Uterus (tissue), 4 donors: ENCODE measurements at places on chromosomes 13 and 19. TPM values are rescaled to one million over a fixed set of nuclear protein-coding genes. Genes with fewer than 3 reads are reported as not detected.

- H3K27ac ChIP-seq, result no peak overlapping the region
- H3K27me3 ChIP-seq, result no peaks in the 10 kb centered on the region
- no peak overlapping the region for H3K4me3 ChIP-seq
- no peaks in the 10 kb centered on the region for H3K36me3 ChIP-seq
- no peaks in the 10 kb centered on the region for H3K4me1 ChIP-seq
These were observed 176.4 kb downstream of the FLT1 start for GRCh38 chr13:28318496-28318895.

GRCh38 chr13:43014162-43014561 is 9.2 kb upstream of the DNAJC15 start:
- H3K27ac ChIP-seq, result no peak overlapping the region
- DNase-seq, result no peak
- no peak overlapping the region for H3K4me3 ChIP-seq
- H3K4me1 ChIP-seq, result no peaks in the 10 kb centered on the region
- no peaks in the 10 kb centered on the region for H3K36me3 ChIP-seq

DNA sequence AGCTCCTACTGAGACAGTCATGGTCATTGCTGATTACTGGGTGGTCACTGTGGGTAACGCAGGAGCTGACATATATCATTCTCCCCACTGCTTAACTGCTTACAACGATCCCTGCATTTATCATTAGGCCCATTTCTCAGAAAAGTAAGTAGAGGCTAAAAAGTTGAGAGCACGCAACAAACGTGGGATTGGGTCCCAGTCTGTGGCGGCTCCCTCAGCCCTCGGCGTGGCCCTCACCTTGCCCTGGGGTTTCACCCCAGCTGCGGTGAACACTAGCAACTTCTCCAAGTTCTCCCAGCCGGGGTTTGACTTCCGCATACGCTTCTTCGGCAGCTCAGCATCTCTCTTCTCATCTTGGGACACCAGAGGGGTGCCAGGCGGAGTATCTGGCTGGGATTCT is 2.5 kb downstream of the PNKP start:
- no peak overlapping the region for H3K27ac ChIP-seq
- H3K4me1 ChIP-seq, result no peaks in the 10 kb centered on the region
- DNase-seq, result no peak
- H3K27me3 ChIP-seq, result no peaks in the 10 kb centered on the region
- no peaks in the 10 kb centered on the region for H3K36me3 ChIP-seq

GRCh38 chr19:10167459-10167858 is 27.3 kb downstream of the DNMT1 start:
- no peaks in the 10 kb centered on the region for H3K4me1 ChIP-seq
- H3K27ac ChIP-seq, result no peak overlapping the region
- no peaks in the 10 kb centered on the region for H3K27me3 ChIP-seq
- no peak overlapping the region for H3K4me3 ChIP-seq
- H3K36me3 ChIP-seq, result no peaks in the 10 kb centered on the region

The SIGLEC9 gene
- 2.2 TPM for total RNA-seq

- H3K36me3 ChIP-seq, result no peaks in the 10 kb centered on the region
- H3K27ac ChIP-seq, result no peak overlapping the region
- H3K4me3 ChIP-seq, result no peak overlapping the region
- no peak for DNase-seq
- H3K27me3 ChIP-seq, result no peaks in the 10 kb centered on the region
These were observed 34.2 kb downstream of the GPR42 start for GRCh38 chr19:35404879-35405622.

- H3K36me3 ChIP-seq, result no peaks in the 10 kb centered on the region
- DNase-seq, result no peak
- H3K4me3 ChIP-seq, result no peak overlapping the region
- no peak overlapping the region for H3K27ac ChIP-seq
- H3K4me1 ChIP-seq, result no peaks in the 10 kb centered on the region
- no peaks in the 10 kb centered on the region for H3K27me3 ChIP-seq
These were observed 23.5 kb upstream of the DCLK1 start for GRCh38 chr13:36154567-36155291.

DNA sequence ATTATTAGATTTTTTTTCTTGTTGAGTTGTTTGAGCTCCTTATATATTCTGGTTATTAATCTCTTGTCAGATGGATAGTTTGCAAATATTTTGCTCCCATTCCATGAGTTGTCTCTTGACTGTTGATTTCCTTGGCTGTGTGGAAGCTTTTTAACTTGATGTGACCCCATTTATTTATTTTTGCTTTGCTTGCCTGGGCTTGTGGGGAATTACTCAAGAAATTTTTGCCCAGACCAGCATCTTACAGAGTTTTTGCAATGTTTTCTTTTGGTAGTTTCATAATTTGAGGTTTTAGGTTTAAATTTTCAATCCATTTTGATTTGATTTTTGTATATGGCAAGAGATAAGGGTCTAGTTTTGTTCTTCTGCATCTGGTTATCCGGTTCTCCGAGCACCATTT is 124.7 kb downstream of the PCCA start:
- no peak overlapping the region for H3K27ac ChIP-seq
- no peaks in the 10 kb centered on the region for H3K27me3 ChIP-seq
- no peak for DNase-seq
- no peaks in the 10 kb centered on the region for H3K36me3 ChIP-seq

- H3K27me3 ChIP-seq, result no peaks in the 10 kb centered on the region
- no peak for DNase-seq
- no peak overlapping the region for H3K4me3 ChIP-seq
- no peaks in the 10 kb centered on the region for H3K4me1 ChIP-seq
- no peaks in the 10 kb centered on the region for H3K36me3 ChIP-seq
These were observed 1.7 kb upstream of the S1PR4 start for GRCh38 chr19:3176715-3177501.
